NCI-H69 (cell line): ENCODE measurements at places on chromosomes 7 and 10.

DNA sequence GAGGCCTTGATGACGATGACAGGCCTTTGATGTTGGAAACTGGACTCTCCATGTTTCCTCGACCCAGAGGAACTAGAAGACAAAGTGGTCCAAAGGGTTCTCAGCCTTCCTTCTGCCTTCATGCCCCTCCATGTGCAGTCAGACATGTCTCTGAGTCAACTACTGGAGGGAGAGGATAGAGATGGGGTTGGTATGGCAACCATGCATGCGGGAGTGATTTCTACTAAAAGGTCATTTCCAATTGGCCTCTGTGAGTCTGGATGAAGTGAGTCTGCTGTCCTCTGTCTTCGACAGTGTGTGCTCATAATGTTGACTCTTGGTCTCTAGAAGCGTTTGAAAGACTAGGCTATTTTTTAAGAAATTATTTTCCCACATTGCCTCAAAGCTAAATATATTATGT lies 29.2 kb downstream of the STK17A start:
- no peak for DNase-seq

- DNase-seq = no peak
Observed at GRCh38 chr10:28619455-28619854, 57.9 kb upstream of the BAMBI start.

DNA sequence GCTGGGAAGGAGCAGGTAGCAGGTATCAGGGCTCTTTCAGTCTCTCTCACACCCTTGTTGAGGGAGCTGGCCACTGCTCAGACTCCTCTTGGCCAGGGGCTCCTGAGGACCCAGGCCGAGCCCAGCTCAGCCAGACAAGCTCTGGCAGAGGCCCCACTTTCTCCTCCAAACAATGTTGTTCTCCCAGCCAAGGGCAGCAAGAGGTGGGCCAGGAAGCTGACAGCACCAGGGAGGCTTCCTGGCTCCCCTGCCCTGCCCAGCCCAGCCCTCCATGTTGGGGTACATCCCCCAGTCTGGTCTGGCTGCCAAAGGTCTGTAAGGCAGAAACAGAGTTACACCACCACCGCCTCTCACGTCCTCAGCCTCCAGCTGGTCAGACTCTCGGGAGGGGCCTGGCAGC lies 33.9 kb upstream of the COL13A1 start:
- DNase-seq = no peak

GRCh38 chr10:24479806-24480205 lies 243.9 kb downstream of the ARHGAP21 start:
- DNase-seq = no peak

DNA sequence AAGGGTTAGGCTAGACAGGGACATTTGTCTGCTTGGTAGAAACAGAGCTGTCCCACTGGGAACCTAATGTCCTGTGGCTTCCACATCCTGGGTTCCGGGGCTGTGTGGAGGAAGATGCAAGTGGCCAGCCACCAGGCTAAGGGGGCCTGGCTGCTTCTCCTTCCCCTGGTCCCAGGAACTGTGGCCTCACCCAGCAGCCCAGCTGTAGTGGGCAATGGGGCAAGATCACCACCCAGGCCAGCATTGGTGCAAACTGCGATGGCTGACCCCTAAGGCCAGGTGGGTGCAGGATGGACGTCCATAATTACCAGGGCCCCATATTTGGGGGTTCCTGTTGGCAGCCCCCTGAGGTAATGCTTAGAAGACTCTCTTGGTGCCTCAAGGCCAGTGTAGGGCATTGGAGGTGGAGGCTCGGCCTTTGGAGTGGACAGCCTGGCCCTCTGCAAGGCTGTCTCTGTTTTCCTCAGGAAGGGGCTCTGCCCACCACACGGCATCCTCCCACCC lies 226.7 kb downstream of the TCF7L2 start:
- no peak for DNase-seq

DNA sequence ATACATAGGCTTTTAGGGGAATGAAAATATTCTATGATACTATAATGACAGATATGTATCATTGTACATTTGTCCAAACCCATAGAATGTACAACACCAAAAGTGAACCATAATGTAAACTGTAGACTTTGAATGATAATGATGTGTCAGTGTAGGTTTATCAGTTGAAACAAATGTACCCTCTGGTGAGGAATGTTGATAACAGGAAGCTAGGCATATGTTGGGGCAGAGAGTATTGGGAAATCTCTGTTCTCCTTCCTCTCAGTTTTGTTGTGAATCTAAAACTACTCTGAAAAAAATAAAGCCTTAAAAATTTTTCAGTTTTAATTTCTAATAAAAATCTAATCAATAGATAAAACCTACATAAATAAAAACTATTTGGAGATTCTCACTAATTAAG lies 36.9 kb downstream of the C1GALT1 start:
- DNase-seq = no peak
